ENCODE measurements at places on chromosomes 1 and 21.

DNA sequence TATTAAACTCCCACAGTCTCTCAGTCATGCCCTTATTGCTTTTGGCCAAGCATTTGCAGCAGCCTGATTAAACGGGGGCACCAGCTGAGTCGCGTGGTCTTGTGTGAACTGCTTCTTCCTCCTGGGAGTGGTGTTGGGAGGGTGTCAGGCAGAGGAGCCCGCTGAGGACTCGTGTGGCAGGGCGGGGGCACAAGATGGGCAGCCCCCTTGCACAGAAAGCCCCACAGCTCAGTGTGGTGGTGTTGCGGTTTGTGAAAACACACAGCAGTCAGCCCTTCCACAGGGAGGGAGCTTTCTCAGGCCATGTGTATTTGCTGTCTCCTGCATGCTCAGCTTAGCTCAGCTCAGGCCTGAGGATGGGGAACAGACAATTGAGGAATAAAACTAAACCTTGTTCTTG, 22.4 kb downstream of the PEX14 start:
- no peak for DNase-seq

DNA sequence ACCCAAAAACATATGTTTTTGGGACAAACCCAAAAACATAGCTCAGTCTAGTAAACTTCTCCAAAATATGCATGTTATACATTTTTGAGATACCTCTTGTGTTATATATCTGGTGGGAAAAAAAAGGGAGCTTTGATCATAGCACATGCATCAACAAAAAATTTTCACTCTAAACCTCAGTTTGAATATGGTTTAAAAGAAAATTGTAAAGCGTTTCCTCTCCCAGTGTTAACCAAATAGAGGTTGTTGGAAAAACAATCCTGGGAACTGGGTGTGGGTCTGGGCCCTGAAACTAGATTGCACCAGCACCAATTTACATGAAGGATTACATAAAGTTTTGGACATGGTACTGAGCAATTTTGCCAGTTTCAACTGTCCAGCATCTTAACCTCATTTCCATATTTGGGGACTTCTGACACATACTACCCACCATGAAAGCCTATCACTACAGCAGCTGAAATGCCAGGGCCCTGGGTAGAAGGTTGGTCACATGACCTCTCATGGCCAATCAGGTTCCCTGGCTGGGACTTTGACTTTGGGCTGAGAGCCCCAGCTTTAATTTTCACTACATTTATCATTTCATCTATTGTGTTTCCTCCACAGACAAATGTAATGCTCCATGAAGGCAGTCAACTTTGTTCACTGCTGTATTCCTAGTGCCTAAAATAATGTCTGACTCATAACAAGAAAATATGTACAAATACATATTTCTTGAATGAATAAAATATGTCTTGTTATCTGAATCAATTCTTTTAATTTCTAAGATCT, 150.7 kb downstream of the SETD4 start:
- DNase-seq: no peak

GRCh38 chr1:70429219-70429618, 18.2 kb downstream of the CTH start:
- DNase-seq: no peak

- no peak for DNase-seq
Observed at GRCh38 chr1:183967914-183968313, 69.6 kb downstream of the COLGALT2 start.

- peak; percentile 85 for DNase-seq
Observed at GRCh38 chr1:210373878-210374599, 45.3 kb downstream of the HHAT start.

GRCh38 chr1:66696771-66697170, 55.5 kb upstream of the DYNLT5 start:
- DNase-seq: no peak

DNA sequence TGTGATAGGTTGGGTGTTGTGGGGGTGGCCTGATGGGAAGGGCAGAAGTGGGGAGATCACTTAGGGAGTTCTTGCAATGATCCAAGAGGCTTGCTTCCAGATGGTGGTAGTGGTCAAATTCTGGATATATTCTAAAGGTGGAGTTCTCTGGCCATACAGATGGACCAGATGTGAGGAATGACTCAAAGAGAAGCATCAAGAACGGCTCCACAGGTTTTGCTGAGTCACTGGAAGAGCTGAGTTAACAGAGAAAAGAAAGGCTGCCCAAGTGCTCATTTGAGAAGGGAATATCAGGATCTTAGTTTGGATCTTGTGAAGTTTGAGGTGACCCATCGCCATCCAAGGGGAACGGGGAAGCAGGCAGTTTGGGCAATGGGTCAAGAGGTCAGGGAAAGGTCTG, 192.9 kb upstream of the GALNT2 start:
- DNase-seq: no peak

GRCh38 chr1:77322061-77322900, 40.5 kb downstream of the AK5 start:
- DNase-seq: peak; percentile 71

- no peak for DNase-seq
Observed at GRCh38 chr1:6790146-6790545, 4.9 kb downstream of the CAMTA1 start.

DNA sequence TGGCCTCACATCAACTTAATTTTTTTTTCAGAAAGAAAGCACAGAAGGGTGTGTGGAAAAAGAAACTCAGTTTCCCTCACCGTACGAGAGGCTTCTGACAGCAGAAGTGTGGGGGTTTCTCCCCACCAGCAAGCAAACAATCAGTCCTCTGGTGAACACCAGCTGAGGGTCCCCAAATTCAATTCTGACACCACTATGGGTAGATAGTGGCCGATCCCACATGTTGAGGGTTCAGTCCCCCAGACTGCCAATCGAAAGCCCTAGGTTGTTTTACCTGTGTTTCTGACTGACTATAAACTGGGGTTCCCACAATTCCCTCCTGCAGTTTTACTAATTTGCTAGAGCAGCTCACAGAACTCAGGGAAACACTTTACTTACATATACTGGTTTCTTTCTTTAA, 2.1 kb downstream of the IFI6 start:
- DNase-seq: no peak

GRCh38 chr21:39010629-39011404, 172.4 kb downstream of the PSMG1 start:
- no peak for DNase-seq

GRCh38 chr1:56573311-56573710, 6.1 kb downstream of the PLPP3 start:
- DNase-seq: no peak

DNA sequence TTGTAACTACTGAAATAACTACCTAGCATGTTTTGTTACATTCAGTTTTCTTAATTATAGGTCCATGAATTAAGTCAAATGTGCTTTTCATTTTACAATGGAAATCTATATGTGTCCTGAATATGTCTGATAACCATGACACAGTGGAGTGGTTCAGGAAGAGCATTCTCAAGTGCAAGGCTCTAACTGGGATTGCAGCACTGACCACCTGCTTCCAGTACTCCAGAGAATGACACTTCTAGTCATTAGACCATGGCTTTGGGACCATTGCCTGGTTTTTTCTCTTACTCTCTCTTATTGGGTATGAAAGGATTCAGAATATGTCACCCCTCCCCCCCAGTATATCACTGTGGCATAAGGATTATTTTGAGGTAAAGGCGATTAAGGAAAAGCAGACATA, 204.9 kb upstream of the CACYBP start:
- no peak for DNase-seq

DNA sequence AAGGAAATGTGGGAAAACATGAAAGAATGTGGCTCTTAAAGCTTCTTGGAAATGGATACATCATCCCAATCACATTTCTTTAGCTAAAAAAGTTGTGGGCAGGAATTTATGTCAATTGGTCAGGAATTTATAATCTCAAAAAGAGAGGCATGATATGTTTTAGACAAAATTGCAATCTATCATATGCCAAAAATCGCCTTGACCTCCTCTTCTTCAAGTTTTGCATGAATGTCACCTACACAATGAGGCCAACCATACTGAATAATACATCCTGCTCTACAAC, 42.4 kb downstream of the ATP6V1G3 start:
- DNase-seq: no peak

GRCh38 chr1:225739542-225740107, 38.0 kb upstream of the SRP9 start:
- DNase-seq: no peak
